ENCODE measurements at places on chromosomes 13 and 19. TPM values are rescaled to one million over a fixed set of nuclear protein-coding genes. Genes with fewer than 3 reads are reported as not detected.

The NLRP5 gene
- total RNA-seq: not detected

The ISYNA1 gene
- total RNA-seq: 56.5 TPM

The RINL gene
- 1.0 TPM for total RNA-seq

The CYP4F8 gene
- total RNA-seq: not detected

The PALM gene
- total RNA-seq: 0.72 TPM

The SLC17A7 gene
- not detected for total RNA-seq

The LILRA1 gene
- total RNA-seq: not detected

The ZNF738 gene
- 8.4 TPM for total RNA-seq

Measured in placental pericyte (primary cell).